ENCODE measurements at places on chromosomes 2 and 18.

DNA sequence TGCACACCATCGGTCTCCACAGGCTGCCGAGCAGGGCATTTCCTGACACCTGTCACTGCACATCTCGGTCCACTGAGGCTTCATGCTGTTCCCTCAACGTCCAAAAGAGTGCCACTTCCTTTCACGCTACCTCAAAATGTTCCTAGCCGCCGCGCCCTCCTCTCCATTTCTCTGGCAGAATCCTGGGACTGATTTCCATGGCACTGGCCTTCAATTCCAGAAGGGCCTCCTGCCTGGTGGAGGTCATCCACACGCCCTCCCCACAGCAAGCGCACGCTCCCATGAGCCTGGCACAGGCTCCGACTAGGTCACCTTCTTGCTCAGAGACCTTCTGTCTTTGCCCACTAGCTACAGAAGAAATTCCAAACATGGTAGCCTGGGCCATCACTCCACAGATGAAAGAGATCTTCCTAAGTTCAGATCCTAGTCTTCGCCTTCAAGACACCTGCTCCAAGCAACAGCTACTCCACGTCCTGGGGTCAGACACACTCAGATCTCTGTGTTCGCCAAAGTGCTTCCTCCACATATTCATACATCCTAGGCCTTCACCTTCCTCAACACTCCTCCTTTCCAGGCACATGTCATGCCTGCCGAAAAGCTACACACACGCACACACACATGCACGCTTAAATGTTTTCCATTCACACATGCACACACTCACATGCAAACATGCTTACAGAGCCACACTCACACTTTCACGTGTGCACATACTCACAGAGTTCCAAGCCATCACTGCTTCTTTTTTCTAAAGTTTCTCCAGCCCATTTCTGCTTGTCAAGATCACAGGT is 94.0 kb downstream of the PXDN start:
- DNase-seq: no peak

- no peak for DNase-seq
Measured at GRCh38 chr2:129055824-129056223, 737.2 kb upstream of the HS6ST1 start.

DNA sequence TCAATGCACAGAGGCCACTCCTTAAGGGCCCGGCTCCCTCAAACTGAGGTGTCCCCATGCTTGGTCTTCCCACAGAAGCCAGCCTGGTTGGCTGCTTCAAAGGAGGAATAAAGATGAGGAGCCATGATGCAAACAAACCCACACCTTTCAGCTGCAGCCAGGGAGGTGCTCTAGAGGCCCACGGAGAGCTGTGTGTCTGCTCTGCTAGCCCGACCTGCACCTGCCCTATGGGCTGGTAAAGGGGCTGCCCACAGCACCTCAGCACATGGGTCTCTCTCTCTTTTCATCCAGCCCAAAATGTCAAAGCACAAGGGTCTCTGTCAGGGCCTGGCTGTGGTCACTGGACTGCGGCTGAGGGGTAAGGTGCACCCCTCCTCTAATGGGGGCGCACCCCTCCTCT is 132.1 kb downstream of the MSH2 start:
- no peak for DNase-seq

GRCh38 chr2:137155356-137156104 is 390.2 kb downstream of the THSD7B start:
- no peak for DNase-seq

DNA sequence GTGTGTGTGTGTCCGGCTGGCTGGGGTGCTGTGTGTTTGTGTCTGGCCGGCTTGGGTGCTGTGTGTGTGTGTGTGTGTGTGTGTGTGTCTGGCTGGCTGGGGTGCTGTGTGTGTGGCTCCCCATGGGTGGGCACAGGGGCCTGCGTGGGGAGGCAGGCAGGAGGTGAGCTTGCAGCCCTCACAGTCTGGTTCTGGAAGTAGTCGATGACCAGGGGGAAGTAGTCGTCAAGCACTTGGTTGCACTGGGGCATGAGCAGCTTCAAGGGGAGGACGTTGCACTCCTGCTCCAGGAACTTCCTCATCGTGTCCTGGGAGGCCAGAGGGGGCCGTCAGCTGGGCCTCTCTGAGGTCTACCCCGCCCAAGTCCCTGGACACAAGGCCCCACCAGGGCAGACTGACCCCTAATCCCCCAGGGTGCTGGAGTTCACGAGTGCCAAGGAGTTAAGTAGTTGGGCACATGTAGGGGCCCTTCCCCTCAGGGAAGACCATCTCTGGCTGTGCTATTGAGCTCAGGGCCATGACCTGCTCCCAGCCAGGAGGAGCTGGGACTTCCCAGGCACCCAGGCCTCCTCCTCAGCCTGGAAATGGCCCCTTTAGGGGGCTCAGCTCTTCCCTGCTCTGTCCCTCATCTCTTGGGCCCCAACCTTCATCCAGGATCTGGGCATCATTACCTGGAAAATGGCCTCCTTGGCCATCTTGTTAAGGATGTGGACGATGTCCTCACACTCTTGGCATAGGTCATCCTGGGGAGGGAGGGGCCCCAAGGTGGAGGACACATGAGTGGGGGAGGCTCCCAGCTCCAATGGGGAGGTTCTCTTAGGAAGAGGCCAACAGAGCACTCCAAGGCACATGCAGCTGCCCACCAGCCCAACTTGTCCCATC is 1.3 kb downstream of the SFTPB start:
- no peak for DNase-seq

- DNase-seq: peak; percentile 18
Measured at GRCh38 chr2:71130905-71131244, 441 bp downstream of the MPHOSPH10 start.

- DNase-seq: no peak
Measured at GRCh38 chr2:233360771-233361176, 6.5 kb downstream of the DGKD start.

DNA sequence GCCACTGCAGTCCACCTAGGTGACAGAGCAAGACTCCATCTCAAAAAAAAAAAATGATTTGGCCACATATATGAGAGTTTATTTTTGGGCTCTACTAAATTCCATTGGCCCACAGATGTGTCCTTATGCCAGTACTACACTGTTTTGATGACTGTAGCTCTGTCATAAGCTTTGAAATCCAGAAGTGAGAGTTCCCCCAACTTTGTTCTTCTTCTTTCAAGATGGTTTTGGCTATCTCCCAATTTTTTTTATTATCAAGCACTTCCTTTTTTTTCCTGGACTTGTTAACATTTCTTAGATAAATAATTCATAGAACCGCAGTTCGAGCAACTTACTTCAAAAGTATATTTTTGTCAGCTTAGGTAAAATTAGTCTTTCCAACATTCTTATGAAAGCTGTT is 96.9 kb downstream of the TSHZ1 start:
- DNase-seq: no peak

GRCh38 chr2:222398446-222398885 is 25.9 kb upstream of the SGPP2 start:
- DNase-seq: no peak

DNA sequence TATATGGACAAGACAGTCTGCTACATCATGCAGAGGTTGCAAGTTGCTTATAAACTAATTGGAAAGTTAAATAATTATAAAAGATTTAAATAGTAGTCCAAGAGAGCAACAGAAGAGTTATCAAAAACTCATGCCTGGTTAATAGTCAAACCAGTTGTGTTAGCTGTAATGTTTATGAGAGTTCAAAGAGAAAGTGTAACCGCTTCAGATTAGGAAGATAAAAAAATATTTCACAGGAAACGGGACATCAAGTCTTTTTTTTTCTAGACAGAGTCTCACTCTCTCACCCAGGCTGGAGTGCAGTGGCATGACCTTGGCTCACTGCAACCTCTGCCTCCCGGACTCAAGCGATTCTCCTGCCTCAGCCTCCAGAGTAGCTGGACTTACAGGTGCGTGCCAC is 34.6 kb upstream of the RNF125 start:
- DNase-seq: peak; percentile 43

DNA sequence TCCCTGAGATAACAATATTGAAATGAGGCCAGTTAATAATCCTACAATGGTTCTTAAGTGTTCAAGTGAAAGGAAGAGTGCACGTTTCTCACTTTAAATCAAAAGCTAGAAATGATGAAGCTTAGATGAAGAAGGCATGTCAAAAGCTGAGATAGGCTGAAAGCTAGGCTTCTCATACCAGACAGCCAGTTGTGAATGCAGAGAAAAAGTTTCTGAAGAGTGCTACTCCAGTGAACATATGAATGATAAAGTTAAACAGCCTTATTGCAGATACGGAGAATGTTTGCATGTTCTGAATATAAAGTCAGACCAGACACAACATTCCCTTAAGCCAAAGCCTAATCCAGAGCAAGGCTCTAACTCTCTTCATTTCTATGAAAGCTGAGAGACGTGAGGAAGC is 51.4 kb downstream of the EML4 start:
- DNase-seq: no peak

- no peak for DNase-seq
Measured at GRCh38 chr2:14723684-14724083, 91.2 kb downstream of the LRATD1 start.

DNA sequence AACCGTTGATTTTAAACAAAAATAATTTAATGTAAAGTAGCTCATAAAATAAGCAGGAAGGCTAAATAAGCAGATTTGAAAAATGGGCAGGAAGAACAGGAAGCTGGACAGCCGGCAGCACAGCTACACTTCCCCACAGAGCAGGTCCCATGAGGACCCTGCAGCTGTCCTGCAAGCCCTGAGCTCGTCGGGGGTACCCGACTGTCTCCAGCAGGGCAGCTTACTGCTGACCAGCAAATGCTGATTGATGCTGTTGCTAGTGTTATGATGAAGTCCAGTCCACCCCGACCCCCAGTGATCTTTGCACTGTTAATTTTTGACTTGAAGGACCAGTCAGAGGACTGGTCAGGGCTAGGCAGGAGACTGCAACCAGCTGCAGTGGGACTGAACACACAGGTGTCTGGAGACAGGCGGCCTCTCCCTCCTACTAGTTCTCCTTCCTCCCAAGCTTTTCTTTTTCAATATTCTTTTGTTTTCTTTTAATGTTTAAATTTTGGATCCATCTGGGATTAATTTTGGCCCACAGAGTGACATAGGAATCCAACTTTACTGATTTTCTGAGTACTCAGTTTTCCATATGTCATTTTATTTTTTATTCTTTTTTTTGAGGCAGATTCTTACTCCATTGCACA is 27.7 kb downstream of the POLE4 start:
- DNase-seq: no peak

GRCh38 chr2:147173189-147173581 is 671.6 kb upstream of the ACVR2A start:
- DNase-seq: no peak

- DNase-seq: no peak
Measured at GRCh38 chr18:72672364-72673184, 128.4 kb upstream of the CBLN2 start.

DNA sequence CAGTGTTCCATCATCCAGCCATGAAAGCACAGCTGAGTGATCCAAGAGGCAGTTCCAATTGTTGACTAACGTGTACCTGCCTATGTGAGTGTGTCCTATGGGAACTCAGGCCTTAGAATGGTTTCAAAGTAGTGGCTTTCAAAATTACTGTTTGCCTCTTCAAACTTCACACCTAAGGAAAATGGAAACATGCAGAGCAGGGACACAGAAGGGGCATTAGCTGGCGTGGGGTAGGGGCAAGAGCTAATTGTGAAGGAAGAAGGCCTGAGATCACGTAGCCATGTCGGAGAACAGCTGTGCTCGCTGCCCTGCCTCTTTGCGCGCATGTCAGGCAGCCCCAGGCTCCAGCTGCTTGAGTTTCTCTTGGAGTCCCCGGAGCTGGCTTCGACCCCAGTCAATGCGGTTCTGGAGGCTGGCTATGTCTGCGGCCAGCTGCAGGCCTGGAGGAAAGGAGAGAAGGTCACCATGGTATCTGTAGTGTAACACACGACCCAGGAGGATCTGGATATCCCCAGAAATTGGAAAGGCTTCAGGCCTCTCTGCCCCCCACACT is 3.8 kb upstream of the IMP4 start:
- DNase-seq: no peak

DNA sequence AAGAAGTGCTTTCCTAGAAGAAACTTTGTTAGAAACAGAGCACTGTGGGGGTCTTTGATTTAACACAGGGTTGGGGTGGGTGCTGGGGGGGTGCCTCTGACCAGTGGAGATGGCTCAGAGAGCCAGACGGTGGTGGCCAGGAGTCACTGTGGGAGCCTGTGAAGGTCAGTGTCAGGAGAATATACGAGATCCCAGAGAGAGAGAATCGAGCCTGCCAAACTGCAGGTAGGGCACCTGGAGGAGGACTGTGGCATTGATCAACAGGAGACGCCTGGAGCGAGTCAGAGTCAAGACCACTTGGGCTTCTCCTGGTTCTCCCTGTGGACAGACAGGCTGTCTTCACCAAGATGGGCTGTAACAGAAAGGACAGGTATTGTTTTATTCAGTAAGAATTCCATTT is 136.5 kb upstream of the TWIST2 start:
- no peak for DNase-seq

- no peak for DNase-seq
Measured at GRCh38 chr2:23268467-23269263, 116.3 kb upstream of the KLHL29 start.

DNA sequence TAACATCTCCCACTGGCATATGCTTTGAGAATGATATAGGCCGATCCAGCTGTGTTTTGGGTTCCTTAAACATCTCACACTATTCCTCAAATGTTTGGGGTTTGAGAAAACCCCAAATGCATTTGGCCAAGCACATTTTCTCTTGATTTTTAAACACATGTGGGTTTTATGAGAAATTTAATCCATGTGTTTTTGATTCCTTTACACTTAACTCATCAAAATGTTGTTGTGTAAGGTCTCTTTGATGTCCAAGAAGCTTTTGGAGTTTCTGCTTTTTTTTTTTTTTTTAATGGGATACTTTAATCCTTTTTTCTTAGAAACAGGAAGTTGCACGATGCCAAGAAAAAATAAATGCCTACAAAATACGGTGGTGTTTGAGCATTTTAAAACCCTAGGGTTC is 339.8 kb upstream of the TCF4 start:
- DNase-seq: no peak

DNA sequence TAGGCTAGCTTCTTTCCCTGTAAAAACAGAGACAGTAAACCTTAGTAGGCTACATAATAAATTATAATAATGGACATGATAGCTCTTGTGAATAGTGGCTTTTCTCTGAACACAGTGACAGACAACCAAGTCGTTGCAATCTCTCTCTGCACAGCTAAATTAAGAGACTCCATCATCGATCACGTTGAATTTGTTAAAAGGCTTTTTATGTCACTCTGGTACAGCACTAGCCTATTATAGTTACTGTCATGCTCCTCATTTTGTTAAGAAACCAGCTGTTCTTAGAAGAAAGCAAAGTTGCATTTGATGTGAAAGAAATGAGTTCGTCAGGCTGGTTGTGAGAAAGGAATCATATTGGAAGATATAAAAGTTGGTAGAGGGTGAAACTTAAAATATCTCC is 50.3 kb upstream of the ARHGAP28 start:
- no peak for DNase-seq

- DNase-seq: no peak
Measured at GRCh38 chr2:70418514-70418913, 116.6 kb upstream of the FAM136A start.

DNA sequence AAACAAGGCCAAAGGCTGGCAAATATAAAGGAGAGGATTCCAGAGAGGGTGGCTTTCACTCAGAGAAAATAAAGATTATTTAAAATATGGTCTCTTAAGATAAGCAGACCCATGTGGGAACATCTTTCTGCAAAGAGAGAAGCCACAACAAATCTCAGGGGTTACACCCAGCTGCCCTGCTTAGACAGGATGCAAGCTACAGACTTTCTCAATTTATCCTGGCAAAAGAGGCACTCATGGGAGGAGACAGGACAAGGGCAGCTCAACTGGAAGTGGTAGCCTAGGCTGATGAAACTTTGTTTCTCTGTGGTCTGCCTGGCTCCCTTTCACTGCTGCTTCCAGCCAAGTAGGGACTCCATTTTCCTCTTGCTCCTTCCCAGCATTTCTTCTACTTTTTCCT is 25.9 kb upstream of the SULT1C4 start:
- no peak for DNase-seq

GRCh38 chr18:35118641-35119040 is 77.4 kb downstream of the MAPRE2 start:
- no peak for DNase-seq
